Fibroblast of pulmonary artery (primary cell): ENCODE measurements at places on chromosomes 7 and 10.

DNA sequence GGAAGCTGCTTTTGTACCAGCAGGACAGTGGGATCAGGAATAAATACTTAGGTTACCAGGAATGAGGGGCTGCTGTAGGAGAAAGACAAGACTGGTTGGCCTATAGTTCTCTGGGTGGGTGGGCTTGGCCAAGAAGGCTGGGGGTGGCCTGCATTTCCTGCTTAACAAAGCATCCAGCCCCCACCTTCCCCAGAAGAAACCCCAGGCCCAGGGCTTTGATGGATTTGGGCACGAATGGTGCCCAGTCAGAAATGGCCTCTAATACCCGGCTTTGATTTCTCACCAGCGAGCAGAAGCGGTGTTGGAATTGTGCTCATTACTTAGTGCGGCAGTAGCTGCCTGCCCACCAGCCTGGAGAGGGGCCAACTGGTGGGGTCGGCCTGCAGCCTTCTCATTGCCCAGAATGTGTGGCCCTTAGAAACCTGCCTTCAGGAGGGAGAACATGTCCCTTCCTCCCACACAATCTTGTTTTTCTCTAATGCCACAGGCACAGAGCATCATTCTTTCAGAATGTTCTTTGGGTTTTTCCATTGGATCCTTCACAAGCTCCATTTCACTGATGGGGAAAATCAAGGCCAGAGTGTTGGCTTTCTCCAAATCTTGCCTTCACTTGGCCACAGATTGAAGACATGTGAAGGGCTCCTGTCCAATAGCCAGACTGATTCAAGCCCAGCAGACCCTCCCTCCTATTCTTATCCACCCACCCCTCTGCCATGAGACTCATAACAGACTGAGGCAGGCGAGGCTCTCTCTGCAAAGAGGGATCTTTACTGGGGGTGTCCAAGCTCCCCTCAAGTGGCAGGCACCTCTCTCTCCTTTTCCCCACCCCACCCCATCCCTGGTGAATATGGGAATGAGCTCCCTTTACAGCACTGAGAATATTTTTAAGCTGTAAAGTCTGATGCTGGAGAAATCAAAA, 2.5 kb downstream of the UNC5B start:
- no peak for DNase-seq

GRCh38 chr7:21355406-21355874, 72.4 kb upstream of the SP4 start:
- no peak for DNase-seq

GRCh38 chr7:47707583-47707982, 125.7 kb upstream of the TNS3 start:
- no peak for DNase-seq

- DNase-seq, result peak; percentile 19
These were observed 18.7 kb downstream of the SEC24C start for GRCh38 chr10:73762915-73763314.

DNA sequence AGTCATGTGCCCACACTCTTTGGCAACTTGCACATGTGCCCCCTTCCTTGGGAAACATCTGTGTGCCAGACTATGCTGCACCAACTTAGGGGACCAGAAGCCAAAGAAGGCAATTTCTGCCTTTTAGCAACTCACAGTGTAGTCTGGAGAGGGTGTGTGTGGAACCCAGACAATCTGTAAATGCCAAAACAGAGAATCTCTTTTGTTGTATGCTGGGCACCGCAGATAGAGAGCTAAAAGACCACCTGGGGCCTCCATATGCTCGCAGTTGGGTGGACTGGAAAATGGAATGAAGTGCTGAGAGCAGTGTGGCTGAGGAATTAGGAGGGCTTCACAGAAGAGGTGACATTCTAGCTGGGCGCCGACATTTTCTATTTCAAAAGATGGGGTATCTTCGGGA, 26.4 kb downstream of the UBTD1 start:
- no peak for DNase-seq

GRCh38 chr7:82633592-82633991, 190.0 kb upstream of the CACNA2D1 start:
- no peak for DNase-seq

- DNase-seq, result no peak
These were observed 4.6 kb upstream of the SMARCD3 start for GRCh38 chr7:151252961-151253711.

DNA sequence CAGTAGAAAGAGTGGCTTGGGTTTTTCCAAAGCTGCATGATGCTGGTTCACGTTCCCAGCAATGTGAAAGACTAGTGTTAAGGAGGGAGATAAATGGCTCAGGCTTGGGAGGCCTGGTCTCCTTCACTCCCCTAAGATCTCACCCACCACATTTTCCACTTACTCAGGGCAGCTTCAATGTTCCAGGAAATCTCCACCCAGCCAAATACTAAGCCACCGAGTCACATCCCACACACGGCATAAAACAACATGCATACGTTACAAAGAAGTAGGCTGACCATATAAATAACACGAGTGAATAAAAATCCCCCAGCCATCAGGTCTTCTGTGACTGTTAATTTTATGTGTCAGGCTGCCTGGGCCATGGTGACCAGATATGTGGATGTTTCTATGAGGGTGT, 303.5 kb downstream of the SFMBT2 start:
- peak; percentile 58 for DNase-seq

GRCh38 chr7:158811461-158811860, 17.8 kb downstream of the ESYT2 start:
- DNase-seq, result peak; percentile 79

- peak; percentile 65 for DNase-seq
These were observed 267.1 kb downstream of the PRPF18 start for GRCh38 chr10:13853854-13854253.

DNA sequence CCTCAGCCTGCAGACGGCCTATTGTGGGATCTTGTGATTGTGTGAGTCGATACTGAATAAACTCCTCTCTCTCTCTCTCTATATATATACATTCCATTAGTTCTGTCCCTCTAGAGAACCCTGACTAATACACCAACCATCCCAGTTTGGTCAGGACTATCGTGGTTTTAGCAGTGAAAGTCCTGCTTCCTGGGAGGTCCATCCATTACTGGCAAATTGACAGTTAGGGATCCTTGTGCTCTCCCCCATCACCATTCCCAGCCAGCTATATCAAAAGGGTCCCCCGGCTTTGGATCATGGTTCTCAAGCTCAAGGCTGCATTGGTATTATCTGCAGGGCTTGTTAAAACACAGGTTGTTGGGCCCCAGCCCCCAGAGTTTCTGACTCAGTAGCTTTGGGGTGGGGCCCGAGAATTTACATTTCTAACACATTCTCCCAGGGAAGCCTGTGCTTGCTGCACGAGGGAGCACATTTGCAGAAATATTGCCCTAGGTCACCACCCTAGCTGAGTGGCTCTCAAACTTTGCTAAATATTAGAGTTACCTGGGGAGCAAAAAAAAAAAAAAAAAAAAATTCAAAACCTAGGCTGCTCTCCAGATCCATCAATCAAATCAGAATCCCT, 899.1 kb upstream of the AUTS2 start:
- peak; percentile 80 for DNase-seq

- no peak for DNase-seq
These were observed 666.7 kb upstream of the C7orf33 start for GRCh38 chr7:147923841-147924240.

DNA sequence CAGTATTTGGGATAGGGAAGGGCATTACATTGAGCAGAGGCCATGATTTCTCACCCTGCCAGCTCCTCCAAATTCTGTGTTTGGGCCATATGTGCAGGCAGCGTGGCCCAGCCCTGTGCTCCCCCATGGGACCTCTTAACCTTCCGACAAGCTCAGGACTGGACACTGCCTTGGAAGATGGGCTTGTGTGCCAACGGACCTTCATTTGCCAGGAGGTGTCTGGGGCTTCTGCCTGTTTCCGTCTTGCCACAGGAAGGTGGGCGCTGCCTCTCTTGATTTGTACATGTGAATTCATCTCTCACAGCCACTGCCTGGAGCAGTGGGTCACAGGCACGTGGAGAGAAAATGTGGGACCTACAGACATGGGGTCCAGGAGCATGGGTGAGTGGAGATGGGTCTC, 272.6 kb downstream of the CCSER2 start:
- no peak for DNase-seq

DNA sequence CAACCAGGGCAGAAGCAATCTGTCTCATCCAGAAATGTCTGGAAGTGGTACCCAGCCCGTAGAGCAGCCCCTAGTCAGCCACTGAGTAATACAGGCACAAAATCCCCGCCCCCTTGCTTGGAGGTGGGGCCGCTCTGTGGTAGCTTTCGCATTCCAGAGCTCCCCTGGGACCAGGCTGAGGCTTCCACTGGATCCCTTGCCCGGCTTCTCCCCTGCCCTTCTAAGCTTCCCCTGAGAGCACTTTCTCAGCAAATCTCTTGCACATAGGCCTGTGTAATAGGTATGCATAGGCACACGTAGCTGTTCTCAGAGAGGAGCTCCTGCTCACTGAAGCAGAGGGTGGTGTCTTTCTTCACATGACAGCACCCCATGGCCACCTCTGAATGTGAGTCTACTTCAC, 144.2 kb downstream of the BMS1 start:
- DNase-seq, result peak; percentile 31

GRCh38 chr10:124389613-124390361, 28.9 kb downstream of the OAT start:
- no peak for DNase-seq

DNA sequence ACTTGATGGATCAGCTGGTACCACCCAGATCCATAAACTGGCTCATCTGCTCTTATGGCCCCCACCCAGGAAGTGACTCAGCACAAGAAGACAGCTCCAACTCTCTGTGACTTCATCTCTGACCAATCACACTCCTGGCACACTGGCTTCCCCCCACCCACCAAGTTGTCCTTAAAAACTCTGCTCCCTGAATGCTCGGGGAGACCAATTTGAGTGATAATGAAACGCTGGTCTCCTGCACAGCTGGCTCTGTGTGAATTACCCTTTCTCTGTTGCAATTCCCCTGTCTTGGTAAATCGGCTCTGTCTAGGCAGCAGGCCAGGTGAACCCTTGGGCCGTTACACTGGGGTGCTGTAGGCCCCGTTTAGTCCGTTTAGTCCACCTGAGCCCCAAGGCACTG, 23.4 kb upstream of the BNIP3 start:
- no peak for DNase-seq

GRCh38 chr7:21261627-21262594, 166.0 kb upstream of the SP4 start:
- DNase-seq, result peak; percentile 53

GRCh38 chr10:125141860-125142484, 18.4 kb downstream of the CTBP2 start:
- DNase-seq, result no peak

GRCh38 chr7:55207436-55208125, 157.6 kb upstream of the LANCL2 start:
- no peak for DNase-seq

DNA sequence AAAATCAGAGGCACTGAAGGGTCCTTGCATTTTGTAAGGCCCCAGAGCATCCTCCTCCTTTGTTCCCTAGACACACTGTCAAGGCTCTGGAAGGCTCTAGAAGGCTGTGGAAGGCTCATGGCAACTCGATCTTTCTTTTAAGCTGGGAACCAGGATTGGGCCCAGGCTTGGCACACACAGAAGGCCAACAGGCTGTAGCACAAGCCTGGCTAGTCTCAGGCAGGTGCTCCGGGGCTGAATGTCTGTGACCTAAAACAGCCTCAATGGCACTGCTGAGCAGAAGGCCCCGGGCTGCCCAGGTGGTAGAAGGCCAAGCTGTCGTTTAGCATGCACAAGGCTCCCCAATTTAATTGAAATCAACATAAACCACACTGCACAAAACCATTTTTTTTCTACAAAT, 55.7 kb downstream of the PRKAG2 start:
- no peak for DNase-seq

DNA sequence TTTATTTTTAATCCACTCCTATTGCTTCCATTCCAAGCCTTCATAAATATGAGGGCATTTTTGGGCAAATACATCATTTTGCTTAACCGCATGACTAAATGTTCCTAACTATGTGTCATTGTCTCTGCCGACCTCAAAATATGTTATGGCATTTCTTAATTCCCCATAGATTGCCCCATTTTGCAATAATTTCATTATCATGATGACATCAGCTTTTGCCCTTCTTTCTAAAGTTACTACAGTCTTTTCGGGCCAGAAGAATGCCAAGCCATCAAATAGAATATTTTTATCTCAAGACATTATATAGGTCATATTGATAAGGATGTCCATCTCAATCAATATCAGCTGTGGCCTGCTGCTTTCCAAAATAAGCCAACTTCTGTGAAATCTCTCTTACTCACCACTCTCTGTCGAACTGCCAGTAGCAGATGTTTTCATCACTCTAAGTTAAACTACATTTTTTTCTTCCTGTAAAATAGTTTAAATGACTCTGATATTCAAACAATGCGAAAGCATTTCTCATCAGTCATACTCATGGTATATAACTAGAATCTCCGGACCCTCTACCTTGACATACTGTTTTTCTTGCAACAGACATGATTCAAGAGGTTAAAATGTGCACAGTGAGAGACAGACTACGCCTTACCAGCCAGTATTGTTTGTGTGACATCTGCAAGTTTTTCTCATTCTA, 1254.6 kb upstream of the CELF2 start:
- DNase-seq, result peak; percentile 91

DNA sequence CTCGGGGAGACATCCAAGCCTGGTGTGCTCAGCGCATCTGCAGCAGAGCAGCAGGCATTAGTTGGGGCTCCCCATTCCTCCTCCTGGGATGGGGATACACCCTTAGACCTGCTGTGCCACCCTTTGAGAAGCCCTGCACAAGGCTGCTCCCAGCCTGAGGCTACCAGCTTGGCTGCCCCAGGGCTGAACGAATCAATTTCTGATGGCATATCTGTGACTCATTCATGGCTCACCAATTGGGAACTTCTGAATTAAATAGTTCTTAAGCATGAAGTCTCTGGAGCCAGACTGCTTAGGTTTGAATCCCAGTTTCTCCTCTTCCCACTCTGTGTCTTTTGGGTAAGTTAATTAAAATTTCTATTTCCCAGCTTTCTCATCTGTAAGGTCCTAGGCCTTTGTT, 16.3 kb upstream of the GLI3 start:
- DNase-seq, result no peak
